ENCODE measurements at places on chromosomes 2 and 18.

DNA sequence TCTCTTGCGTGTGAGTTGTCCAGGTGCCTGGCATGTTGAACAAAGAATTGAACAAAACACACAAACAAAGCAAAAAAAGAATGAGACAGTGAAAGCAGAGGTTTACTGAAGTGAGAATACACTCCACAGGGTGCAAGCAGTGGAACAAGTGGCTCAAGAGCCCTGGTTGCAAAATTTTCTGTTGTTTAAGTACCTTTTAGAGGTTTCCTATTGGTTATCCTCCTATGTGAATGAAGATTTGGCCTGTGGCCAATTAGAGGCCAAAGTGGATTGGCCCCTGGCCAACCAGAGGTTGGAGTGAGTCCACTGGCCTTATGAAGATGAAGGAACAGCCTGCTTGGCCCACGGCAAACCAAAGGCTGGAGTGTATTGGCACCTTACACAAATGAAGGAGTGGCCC, 1188.5 kb upstream of the NRXN1 start:
- DNase-seq, result no peak

DNA sequence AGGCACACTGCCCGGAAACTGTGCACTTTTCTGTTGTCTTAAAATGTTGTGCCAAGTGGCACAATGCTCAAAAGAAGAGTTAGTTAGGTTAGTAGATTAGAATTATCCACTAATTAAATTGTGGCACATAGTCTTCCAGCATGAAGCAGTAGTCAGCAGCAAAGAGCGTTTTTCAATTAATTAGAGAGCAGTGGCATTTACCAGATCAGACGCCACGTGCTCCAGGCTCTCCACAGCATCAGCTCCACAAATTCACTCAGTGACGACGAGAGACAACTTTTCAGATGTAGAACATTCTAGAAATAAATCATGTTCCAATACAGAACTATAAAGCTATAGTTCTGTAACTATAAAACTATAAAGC, 16.4 kb upstream of the RTTN start:
- no peak for DNase-seq

- no peak for DNase-seq
Measured at GRCh38 chr18:73679941-73680712, 467.5 kb downstream of the FBXO15 start.

DNA sequence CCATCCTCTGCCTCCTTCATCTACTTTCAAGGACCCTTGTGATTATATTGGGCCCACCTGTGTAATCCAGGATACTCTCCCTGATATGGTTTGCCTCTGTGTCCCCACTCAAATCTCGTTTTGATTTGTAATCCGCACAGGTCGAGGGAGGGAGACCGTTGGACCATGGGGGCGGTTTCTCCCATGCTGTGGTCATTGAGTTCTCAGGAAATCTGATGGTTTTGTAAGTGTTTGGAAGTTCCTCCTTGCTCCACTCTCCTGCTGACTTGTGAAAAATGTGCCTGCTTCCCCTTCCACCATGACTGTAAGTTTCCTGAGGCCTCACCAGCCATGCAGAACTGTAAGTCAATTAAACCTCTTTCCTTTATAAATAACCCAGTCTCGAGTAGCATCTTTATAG, 42.0 kb upstream of the EML6 start:
- DNase-seq, result no peak

GRCh38 chr2:129673234-129673633, 306.2 kb upstream of the RAB6C start:
- DNase-seq, result no peak

DNA sequence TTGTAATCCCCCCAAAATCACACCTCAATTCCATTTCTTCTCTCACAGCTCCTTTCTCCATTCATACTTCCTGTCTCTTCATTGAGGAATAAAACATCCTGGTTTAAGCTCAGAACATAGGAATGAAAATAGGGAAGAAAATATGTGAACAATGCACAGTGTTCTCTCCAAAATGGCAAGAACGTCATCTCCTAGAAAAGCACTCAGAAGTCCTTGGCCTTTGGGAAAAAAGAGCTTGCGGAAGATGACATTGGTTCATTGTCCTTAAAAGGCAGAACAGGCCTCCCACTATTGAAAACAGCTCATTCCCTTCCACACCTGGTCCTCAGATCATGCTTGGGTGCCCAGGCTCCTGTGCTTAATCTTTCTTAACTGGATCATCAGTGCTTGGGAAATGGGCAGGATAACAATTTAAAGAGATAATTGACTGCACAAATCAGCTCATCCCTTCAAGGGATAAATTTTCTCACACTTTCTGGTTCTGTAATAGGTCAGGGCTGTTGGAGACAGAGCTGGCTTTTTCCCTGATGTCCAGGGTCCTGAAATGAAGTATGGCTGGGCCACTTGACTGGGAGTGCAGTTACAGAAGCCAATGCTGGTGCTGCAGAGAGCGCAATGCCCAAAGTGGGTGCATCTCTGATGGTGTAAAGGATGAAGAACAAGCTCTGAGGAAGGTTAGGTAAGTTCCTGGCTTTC, 69.2 kb downstream of the MARCHF4 start:
- no peak for DNase-seq

GRCh38 chr2:24774373-24774772, 18.8 kb downstream of the PTRHD1 start:
- DNase-seq, result no peak

DNA sequence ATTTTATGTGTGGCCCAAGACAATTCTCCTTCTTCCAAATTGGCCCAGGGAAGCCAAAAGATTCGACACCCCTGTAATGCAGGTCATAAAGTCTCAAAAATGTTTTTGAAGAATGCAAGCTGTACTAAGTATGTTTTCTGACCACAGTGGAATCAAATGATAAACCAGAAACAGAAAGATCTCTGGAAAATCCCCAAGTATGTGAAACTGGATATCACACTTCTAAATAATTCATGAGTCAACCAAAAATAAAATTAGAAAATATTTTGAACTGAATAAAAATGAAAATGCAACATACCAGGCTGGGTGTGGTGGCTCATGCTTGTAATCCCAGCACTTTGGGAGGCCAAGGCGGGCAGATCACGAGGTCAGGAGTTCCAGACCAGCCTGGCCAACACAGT, 34.1 kb upstream of the UBE2F start:
- DNase-seq, result no peak

DNA sequence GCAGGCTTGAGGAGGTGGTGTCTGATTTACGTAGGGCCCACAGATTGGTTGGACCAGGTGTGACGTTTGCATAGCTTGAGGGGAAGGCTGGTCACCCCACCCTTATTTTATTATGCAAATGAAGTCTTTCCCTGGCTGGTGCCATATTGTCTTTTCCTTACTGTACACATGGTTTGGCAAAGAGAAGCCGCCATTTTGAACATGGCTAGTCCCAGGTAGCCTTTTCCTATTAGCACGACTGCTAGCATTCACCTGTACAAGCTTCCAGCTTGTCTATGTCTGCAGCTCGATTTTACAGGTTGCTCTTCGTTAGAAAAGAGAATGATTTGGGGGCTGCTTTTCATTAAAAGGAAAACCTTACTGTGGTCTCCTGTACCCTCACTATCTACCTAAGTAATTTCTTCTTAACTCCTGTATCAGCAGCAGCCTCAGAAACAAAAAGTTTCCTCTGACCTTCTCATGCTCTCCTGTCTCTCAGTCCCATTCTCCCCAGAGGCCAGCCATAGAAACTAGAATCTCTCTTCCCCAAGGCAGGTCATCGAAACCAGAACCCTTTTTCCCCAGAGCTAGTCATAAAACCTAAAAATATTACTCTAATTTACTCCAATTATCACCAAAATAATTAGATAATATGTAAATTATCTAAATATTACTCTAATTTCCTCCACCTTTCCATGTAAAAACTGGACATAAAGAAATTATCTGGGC, 151.8 kb downstream of the B3GNT2 start:
- no peak for DNase-seq

GRCh38 chr2:144339048-144339447, 180.9 kb downstream of the ZEB2 start:
- no peak for DNase-seq

GRCh38 chr2:86482034-86482433, 40.9 kb downstream of the KDM3A start:
- no peak for DNase-seq

DNA sequence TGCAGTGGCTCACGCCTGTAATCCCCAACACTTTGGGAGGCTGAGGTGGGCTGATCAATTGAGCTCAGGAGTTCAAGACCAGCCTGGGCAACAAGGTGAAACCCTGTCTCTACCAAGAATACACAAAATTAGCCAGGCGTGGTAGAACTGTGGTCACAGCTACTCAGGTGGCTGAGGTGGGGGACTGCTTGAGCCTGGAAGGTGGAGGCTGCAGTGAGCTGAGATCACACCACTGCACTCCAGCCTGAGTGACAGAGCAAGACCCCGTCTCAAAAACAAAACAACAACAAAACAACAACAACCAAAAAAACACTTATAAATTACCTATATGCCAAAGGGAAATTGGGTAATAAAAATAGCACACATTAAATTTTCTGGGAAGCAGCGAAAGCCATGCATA, 141.6 kb downstream of the HDAC4 start:
- DNase-seq, result no peak

GRCh38 chr2:54090521-54091117, 24.8 kb upstream of the ACYP2 start:
- no peak for DNase-seq

DNA sequence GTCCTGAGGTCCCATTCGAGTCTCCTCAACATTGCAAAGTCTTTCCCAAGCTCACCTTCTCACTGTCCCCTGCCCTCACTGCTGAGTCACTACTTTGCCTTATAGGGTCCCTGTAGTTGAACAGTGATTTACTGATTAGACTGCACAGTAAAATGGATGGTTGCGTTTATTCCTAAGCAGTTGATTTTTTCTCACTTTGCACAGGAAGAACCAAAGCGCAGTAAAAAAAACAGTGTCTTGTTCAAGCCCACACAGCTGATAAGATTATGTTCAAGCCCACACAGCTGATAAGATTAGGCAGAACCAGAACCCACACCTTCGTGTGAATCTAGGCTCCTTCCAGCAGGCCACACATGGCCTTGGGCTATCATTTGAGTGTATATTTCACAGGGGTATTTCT, 215.3 kb upstream of the COPS8 start:
- no peak for DNase-seq

DNA sequence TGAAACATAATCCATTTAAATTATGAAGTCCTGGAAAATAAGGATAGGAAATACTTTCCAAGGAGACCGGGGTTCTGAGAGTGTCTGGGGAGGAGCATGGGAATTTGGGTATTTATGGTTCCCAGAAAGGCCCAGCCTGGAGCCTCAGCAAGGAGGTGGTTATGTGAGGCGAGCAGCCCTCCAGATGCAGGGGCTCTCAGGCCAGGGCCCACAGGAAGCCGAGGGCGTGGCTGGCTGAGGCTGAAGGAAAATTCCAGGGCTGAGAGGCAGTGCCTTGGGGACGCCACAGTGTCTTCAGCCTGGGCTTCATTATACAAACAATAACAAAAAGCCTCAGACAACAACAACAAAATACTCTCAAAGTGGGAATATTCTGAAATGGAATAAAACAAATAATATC, 86.9 kb upstream of the SERPINE2 start:
- no peak for DNase-seq

DNA sequence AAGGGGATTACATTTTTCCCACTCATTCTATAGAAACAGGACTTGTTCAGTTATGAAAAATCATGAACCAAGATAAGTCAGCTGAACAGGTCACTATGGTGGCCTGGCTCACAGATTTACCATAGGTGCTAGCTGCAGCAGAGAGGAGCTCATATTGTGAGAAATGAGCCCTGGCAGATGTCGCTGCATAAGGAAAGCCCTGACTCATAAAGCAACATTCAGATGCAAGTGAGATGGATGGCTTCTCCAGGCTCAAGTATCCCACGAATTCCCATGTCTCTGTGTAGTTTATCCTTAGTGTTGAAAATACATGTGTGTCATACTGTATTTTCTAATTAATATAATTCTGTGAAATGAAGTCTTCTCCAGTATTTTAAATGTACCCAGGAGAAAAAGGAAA, 115.0 kb upstream of the LHCGR start:
- DNase-seq, result no peak

DNA sequence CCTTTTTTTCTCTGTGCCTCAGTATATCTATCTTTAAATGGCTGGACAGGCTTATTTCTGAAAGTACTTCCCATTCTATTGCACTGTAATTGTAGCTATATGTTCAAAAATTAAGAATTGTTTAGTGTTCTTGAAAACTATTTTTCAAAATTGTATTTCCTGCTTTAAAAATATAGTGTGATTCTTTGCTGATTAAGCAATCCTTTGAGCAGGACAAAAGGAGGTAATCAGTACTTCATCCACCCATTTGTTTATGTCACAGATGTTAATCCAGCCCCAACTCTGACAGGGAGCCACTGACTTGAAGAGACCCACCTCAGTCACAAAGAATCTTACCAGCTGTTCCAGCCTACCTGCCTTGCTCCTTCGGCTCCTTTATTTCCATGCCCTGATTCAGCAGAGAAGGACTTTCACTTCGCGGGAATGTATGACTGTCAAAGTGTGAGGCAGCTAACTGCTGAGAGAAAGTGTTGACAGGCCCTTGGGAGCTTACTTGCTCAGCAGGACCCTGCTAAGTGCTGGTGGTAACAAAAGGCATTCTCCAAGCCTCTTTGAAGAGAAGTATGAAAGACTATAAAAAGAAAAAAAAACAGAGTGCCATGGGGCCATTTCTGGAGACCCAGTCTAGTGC, 393.3 kb upstream of the CYRIA start:
- no peak for DNase-seq

GRCh38 chr2:229429589-229429988, 158.5 kb upstream of the PID1 start:
- no peak for DNase-seq

GRCh38 chr2:224160917-224161316, 121.8 kb upstream of the SERPINE2 start:
- DNase-seq, result no peak

- no peak for DNase-seq
Measured at GRCh38 chr2:64792995-64793639, 139.4 kb upstream of the SERTAD2 start.

- DNase-seq, result no peak
Measured at GRCh38 chr18:57806201-57806977, 3.3 kb upstream of the ATP8B1 start.
